Caco-2 (cell line): ENCODE measurements at places on chromosomes 13 and 19. TPM values are rescaled to one million over a fixed set of nuclear protein-coding genes. Genes with fewer than 3 reads are reported as not detected.

DNA sequence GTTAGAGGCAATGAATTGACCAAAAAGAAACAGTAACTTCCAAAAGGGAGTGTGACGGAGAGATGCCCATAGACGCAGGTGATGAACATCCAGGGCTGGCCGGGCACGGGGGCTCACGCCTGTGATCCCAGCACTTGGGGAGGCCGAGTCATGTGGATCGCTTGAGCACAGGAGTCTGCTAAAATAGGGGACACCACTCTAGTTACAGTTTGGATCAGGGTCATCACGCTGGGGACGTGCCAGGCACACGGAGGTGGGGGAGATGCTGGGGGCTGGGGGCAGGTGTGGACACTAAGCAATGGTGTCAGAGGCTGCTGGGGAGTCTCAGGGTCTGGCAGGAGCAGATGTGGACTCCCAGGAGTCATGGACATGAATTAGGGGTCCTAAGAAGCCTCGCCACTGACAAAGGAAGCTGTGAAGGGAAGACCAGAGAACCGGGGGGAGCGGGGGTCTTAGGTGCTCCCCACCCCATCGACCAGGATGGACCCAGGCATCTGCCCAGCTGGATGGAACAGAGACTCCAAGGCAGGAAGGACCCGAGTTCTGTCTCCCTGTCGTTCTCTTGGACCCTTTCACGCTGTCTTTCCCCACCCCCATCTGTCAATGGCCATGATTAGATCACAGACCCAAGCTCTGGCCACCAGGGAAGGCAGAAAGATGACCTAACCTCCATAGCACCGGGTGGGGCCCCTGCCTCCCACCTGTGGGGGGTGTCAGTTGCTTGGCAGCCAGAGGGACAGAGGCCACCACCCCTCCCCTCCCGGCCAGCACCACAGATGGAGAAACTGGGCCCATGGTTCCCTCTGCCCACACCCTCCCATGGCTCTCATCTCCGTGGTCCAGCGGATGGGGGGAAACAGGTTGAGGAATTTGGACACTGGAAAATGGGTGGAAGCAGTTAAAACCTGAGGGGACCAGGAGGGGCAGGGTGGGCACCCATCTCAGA lies 19.6 kb downstream of the CCDC8 start:
- H3K27me3 ChIP-seq = no peaks in the 10 kb centered on the region
- no peaks in the 10 kb centered on the region for H3K4me1 ChIP-seq
- H3K36me3 ChIP-seq = peaks cover 7% of the 10 kb centered on the region
- no peak overlapping the region for H3K4me3 ChIP-seq

DNA sequence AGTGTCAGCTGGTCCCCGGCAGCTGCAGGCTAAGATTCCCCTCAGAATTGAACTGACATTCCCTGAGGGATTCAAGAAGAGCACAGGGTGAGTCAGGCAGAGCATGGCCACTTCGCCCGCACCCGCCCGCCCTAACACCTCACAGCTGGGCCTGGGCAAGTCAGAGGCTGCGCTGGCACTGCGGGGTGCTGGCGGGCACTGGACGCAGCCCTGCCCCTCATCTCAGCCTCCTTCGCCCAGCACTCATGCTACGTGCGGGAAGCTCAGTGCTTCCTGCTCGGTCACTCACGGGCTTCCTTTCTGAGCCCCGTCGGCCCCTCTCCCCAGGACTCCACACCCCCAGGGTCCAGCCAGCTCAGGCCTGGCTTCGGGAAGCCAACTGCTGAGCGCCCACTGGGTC lies 56.9 kb downstream of the MLLT1 start:
- no peak for DNase-seq
- H3K27ac ChIP-seq = no peak overlapping the region
- H3K4me3 ChIP-seq = no peak overlapping the region
- H3K36me3 ChIP-seq = peaks cover 3% of the 10 kb centered on the region

- DNase-seq = no peak
- no peak overlapping the region for H3K4me3 ChIP-seq
- no peaks in the 10 kb centered on the region for H3K36me3 ChIP-seq
- H3K4me1 ChIP-seq = no peaks in the 10 kb centered on the region
Observed at GRCh38 chr13:76226941-76227340, 590.8 kb downstream of the LMO7 start.

DMKN gene
- 341 and 354 TPM in 2 replicates for total RNA-seq

CBLC gene
- total RNA-seq = 42.3 and 43.6 TPM in 2 replicates
